ENCODE measurements at places on chromosomes 3 and 15.

DNA sequence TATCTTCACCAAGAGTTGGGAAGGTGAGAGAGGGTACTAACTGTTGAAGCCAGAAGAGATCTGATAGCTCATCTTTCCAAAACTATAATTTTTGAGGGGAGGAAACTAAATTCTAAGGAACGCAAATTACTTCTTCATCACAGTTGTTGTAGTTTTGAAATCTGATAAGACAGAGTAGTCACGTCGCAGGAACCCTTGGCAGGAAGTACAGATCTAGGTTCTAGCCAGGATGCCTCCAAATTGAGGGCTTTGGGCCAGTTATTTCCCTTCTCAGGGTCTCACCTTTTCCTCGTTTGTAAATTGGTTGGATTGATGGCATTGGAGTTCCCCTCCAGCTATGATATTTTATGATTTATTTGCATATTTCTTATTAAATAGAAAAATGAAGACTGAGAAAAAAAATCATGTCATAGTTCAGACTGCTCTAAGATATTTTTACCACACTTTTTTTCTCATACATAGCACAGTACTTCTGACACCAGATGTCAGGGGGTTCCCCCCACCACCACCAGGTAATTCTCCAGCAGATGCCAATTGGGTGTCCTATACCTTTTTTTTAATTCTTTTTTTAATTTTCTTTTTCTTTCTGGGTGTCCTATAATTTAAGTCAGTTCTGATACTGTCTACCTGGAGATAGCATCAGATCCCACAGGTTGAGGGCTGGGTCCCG, 32.3 kb upstream of the APH1B start:
- peak; percentile 5 for DNase-seq

DNA sequence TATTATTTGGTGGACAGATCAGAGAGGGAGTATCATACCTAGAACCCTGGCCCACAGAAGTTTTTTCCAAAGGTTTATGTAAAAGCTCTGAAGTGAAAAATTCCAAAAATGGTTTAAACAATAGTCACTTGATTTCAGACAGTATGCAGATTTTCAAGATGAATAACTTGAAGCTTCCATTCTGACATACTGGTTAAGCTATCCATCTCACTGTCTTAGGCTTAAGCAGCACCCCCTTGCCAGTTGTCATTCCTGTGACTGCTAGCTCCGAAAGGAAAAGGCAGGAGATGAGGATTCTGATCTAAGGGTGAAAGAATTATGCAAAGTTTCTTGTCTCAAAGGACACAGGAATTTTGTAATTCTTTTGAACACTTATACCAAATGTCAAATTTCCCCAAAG, 337.5 kb upstream of the THBS1 start:
- no peak for DNase-seq

- DNase-seq, result no peak
Measured at GRCh38 chr3:37542772-37543449, 318.8 kb upstream of the CTDSPL start.

GRCh38 chr3:17500618-17501017, 241.8 kb downstream of the TBC1D5 start:
- no peak for DNase-seq

GRCh38 chr15:96115642-96116041, 214.9 kb upstream of the NR2F2 start:
- no peak for DNase-seq

GRCh38 chr3:100245927-100246326, 14.9 kb upstream of the TBC1D23 start:
- no peak for DNase-seq

- DNase-seq, result no peak
Measured at GRCh38 chr3:193372783-193373182, 5.8 kb downstream of the ATP13A5 start.

GRCh38 chr15:94610069-94610468, 378.7 kb downstream of the MCTP2 start:
- DNase-seq, result no peak

Measured in T-helper 22 cell (primary cell).